ENCODE measurements at places on chromosomes 3 and 15.

DNA sequence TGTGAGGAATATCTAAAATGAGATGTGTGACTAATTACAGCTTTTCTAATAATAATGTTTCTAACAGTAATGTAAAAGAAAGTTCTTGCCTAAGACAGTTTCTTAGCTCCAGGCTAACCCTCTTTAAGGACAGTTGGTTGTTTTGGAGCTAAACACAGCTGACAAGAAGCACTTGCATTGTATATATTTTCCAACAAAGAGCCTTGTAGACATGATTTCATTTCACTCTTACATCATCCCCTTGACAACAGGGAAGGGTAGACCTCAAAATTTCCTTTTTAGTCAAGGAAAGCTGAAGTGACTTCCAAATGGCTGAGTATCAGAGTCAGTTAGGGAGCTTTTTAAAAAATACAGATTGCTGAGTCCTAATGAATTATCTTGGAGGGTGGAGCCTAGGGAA lies 4.1 kb downstream of the ARID3B start:
- no peak for DNase-seq

GRCh38 chr3:38536671-38537070 lies 40.5 kb downstream of the EXOG start:
- no peak for DNase-seq

DNA sequence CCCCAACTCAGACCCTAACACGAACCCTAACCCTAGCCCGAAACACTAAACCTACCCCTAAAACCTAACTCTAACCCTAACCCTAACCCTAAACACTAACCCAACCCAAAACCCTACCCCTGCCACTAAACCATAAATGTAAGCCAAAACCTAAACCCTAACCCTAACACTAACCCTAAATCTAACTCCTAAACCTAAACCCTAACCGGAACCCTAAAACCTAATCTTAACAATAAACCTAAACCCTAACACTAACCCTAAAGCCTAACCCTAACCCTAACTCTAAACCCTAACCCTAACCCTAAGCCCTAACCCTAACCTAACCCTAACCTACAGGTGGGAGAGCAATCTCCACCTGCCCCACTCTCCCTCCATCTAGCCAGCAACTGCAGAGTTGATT lies 152.3 kb downstream of the OR4M2 start:
- DNase-seq, result no peak

- no peak for DNase-seq
These were observed 14.4 kb downstream of the FBLN2 start for GRCh38 chr3:13563321-13563720.

DNA sequence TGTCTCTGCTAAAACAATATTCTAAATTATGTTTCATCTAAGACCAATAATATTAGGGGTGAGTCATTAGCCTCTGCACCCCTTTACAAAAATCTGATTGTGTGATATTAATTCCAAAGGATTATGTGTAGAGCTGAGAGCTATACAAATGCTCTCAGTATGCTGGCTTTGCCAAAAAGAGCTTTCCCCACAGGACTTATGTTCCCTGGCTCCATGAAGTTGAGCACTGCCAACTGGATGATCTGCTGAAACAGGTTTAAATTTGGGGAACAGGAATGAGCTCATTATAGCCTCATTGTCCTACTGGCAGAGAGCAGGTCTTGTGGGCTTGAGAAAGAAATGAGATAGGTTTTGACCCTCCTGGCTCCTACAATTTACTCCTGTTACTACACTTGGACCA lies 347.8 kb upstream of the LMCD1 start:
- no peak for DNase-seq

DNA sequence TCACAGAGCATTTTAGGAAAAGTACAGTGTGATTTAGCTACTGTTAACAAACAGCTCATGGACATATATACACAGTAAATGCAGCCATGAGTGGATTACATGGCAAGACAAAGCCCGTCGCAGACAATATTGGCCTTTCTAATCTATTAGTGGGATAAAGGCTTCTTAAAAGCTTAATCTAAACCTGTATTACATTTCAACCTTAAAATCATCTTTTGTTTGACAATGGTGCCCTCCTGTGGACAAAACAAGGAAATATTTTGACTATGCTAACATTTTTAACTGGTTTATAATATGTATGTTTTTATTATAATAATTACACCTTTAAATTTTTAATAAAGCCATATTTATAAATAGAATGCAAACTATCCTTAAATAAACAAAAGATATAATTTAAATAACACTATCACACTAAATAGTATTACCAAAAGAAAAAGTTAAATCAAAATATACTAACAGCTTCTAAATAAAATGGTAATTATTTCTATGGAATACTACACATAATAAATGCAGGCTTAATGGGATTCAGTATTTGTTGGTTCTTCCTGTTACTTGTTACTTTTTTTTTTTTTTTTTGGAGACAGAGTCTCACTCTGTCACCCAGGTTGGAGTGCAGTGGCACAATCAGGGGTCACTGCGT lies 38.6 kb downstream of the TAFA4 start:
- no peak for DNase-seq

GRCh38 chr3:13018043-13018451 lies 55.2 kb downstream of the IQSEC1 start:
- no peak for DNase-seq

DNA sequence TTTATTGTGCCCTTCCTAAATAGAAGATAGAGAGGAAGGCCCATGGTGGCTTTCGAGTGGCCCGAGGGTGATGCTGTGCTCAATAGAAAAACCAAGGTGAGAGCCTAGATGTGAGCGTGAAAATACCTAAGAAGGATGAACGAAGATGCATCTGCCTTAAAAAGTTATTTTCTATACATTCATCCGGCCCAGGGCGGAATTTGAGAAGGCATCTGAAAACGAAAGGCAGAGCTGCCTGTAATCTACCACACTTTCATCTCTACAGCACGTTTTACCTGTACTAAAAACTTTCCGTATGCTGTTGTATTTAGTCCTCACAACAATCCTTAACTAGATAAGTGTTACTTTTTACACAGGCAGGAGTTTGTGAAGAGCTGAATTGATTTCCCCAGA lies 1.4 kb downstream of the DUT start:
- DNase-seq, result no peak

DNA sequence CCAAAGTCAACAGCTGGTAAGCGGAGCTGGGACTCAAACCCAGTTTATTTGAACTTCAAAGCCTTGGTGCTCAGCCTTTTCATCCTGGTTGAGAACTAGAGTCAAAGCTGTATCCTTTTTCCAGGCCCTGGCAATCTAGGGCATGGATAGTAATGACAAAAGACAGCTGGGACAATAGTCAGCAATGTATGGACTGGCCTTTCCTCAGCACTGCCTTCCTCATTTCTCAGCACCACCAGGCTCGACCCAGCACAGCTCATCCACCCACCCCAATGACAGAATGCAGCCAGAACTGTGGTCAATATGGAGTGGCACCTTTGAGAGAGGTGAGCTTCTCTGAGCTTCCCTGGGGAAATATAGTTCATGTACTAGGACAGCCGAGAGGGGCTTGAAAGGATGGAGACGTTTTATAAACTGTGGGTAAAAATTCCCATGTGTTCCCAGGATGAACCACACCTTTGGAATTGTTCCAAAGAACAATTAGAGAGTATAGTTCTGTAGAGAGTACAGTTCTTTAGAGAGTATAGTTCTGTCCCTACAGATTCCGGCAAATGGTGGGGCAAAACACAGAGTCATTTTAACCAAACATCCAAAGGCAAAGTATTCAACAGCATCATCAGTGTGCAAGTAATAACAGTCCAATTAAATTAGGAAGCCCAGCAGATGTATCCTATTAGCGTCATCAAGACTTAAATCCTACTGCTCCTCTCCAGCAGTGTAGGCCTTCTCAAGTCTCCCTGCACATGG lies 30.2 kb upstream of the IREB2 start:
- DNase-seq, result no peak

GRCh38 chr15:80558631-80559319 lies 136.3 kb upstream of the ABHD17C start:
- DNase-seq, result no peak

DNA sequence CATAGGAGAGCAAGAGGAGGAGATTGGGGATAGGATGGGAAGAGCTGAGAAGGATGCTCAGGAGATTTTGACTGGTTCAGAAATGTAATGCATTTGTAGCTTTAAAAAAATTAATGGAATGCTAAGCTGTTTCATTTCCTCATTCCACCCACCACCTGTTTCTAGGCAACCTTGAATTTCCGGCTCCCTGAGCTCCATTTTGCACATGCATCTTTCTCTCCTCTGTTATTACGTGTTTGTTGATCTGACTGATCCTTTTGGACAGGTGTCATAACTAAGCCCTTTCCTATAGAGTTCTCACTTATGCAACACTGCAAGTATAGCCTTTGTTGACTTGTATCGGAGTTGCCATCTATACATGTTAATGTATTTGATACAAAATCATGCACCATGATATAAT lies 4.3 kb downstream of the TMPRSS7 start:
- DNase-seq, result no peak

DNA sequence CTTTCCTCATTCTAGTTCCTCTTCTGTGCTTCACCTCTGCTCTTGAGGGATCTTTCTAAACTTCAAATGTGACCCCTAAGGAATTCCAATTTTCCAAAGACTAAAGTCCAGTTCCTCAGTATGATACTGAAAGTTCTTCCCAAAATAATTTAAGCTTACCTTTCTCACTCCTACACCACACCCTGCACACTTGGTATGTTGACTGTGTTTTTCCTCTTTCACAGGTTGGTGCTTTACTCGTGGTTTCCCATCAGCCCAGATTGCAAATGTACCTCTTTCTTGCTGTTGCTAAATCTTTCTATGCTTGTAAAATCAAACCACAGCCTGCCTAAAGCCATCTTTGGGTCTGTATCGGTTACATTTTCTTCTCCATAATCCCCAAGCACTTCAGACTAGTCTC lies 30.5 kb upstream of the CLDN16 start:
- DNase-seq, result no peak
